Hematopoietic multipotent progenitor cell (in vitro differentiated cells): ENCODE measurements at places on chromosomes 6 and 20. TPM values are rescaled to one million over a fixed set of nuclear protein-coding genes. Genes with fewer than 3 reads are reported as not detected.

The ZFP57 gene
- total RNA-seq, result 1.9 TPM

The KATNA1 gene
- 12.9 TPM for total RNA-seq

The CALHM5 gene
- total RNA-seq, result under 0.01 TPM

The TAP2 gene
- total RNA-seq, result 30.7 TPM

DNA sequence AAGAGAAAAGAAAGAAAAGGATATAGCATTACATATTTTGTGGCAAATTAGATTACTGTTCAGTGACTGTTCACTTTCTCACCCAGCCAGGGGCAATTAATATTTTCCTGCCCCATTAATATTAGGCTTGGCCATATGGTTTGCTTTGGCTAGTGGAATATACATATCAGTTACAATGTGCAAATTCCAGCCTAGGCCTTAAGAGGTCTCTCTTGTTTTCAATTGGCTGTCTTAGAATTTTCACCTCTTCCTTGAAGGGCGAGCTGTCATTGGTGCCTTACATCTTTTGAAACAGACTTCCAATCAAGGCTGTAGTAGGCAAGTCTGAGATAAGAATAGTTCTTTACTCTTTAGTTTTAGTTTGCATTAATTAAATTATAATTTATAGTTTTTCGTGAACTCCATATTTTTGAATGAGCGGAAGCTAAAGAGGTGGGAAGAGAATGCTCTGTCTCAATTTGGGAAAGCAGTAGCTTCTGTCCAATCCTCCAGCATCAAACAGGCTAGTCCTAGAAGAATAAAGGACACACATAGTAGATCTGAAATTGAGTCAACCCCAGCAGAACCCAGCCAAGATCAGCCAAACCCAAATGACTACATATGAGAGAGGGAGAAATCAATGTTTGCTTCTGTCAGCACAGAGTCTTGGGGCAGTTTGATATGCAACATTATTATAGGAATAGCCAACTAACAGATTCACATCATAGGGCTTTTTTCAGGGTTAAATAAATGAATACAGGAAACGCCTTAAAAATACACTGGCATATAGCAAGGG, 6.3 kb upstream of the CSNK2A1 start:
- DNase-seq, result no peak

DNA sequence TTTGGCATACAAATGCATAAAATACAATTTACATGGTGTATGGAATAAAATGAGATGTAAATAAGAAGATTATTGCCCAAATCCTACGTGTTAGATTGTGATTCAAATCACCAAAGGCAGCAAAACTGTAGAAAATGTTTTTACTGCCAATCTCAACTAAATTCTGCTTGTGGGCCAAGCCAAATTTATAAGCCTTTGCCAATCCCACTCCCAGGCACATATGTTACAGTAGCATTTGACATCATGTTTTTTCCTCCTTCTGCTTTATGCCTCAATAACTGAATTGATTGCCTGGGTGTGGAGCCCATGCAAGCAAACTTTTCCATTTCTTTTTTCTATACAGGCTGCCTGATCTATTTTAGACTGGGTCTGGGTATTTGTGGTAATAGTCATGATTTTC, 36.3 kb upstream of the LRRC1 start:
- no peak for DNase-seq

DNA sequence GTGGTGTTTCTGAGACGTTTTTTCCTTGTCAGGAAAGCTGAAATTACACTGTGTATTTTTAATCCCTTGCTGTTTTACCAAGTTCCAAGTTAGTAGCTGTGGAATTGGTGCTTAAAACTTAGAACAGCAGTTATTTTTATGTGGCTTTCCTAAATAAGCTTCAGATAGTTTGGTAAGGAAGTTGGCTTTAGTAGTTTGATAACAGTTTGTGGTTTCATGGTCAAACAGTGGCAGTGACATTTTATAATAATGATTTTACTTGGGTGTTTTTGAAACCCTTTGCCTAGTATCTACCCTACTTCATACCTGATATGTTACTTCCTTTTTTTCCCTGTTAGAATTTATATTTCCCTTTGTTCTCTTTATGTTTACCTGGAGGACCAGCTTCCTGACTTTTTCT, 164.9 kb downstream of the JARID2 start:
- no peak for DNase-seq

GRCh38 chr6:107683183-107683582, 140.9 kb downstream of the SCML4 start:
- no peak for DNase-seq

- DNase-seq, result no peak
Observed at GRCh38 chr6:3532296-3532916, 75.6 kb upstream of the SLC22A23 start.

DNA sequence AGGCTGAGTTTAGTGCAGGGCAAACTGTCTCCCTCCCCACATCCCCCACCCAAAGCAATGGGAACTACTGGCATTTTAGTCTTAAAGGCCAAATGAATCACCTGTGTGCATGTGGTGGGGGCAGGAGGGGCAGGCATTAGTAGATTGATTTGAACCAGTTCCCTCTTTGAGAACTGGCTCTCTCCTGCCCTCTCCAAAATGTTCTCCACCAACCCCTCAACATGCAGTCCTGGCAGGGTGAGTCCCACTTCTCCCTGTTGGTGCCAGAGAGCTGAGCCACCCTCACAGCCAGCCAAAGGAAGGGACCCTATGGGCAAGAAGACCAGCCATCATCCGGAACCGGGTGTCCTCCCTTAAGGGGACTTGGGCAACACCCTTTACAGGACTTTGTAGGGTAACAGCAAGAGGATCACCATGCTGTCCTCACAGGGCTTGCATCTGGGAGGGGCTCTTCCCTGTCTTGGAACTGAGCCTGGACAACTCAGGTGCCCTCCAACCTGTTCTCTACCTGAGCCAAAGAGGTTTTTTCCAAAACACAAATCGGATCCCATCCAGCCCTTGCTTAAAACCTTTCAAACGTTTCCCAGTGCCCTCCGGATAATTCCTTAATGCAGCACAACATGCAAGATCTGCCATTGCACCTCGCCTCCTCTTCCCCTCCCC, 80.6 kb downstream of the MRPL14 start:
- no peak for DNase-seq

The TBXT gene
- not detected for total RNA-seq

DNA sequence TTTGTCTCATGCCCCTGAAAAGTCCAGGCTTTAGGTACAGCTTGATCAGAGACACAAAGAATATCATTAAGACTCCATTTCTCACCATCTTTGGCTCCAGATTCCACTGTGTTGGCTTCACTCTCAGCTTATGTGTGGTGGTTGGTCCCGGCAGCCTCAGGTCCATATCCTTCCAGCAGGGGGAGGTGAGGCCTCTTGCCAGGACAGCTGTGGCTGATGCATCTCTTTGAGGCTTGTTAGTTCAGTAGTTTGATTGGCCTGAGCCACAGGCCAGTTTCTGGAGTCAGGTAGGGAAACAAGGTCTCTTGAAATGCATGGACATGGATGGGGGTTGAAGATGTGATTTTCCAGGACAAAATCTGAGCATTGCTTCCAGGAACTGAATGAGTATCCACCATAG, 62.4 kb downstream of the JAG1 start:
- no peak for DNase-seq

GRCh38 chr6:133245422-133245903, 4.3 kb downstream of the EYA4 start:
- DNase-seq, result no peak

The ASIP gene
- not detected for total RNA-seq

The ZBTB9 gene
- total RNA-seq, result 6.2 TPM

DNA sequence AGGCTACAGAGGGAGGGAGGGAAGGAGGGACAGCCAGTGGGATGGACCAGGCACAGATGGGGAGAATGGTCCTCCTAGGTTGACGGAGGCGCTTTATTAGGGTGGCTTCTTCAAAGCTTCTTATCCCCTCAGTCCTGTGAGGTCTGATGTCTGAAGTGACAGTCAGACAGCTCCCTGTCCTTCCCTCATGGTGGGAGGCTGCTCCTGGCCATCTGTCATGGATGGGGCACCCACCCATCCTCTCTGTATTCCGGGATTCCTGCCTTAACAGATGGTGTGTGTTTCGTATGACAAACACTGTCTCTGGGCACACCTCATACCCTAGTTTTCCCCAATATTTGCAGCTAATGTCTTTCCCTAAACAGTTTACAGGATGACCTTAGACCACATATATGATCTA, 7.9 kb downstream of the RIN2 start:
- DNase-seq, result no peak

- DNase-seq, result no peak
Observed at GRCh38 chr6:128256095-128256494, 264.3 kb downstream of the PTPRK start.

DNA sequence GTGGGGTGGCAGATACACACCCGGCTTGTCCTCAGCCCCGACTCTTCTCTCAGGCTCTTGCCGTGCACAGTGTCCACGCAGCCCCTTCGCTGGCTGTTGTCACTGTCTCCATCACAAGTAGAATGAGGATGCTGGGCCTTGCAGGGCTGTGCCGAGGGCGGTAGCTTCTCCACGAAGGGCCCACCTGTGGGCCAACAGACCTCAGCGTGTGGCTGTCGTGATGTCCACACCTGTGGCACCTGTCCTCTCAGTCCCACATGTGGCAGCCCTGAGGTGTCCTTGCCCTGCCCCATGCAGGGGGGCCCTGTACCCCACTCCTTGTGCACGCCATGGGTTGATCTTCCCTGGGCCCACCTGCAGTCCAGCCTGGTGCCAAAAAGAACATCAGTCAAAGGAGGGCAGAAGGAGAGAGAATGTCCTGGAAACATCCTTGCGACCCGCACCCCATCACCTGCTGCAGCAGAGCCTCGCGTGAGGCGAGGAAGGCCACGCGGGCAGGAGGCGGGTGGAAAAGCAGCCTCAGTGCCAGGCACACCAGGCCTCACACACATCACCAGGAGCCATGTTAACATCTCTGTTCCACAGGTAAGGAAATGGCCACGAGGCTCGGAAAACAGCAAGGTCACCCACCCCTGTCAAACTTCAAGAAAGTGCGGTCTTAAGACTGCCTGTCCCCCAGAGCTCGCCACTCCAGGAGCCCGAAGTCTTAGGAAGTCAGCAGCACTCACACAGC, 22.3 kb upstream of the AFDN start:
- DNase-seq, result no peak

The TXLNB gene
- total RNA-seq, result 0.81 TPM

GRCh38 chr6:119077391-119077642, 1.1 kb downstream of the FAM184A start:
- DNase-seq, result no peak

- no peak for DNase-seq
Observed at GRCh38 chr6:16514249-16514648, 247.0 kb downstream of the ATXN1 start.

DNA sequence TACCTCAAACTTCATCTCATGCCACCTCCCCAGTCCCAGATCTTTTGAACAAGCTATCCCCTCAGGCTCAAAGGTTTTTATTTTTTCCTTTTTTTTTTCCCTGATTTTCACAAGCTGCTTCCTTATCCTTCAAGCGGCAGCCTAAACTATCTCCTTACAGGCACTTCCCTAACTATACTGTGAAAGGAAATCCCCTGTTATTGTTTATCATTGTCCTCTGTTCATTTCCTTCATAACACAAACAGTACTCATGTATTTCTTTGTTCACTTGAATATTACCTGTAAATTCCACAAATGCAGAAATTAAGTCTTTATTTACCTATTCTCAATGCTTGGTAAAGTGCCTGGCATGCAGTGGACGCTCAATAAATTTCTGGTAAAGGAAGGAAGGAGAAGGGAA, 48.9 kb downstream of the ME1 start:
- DNase-seq, result no peak

DNA sequence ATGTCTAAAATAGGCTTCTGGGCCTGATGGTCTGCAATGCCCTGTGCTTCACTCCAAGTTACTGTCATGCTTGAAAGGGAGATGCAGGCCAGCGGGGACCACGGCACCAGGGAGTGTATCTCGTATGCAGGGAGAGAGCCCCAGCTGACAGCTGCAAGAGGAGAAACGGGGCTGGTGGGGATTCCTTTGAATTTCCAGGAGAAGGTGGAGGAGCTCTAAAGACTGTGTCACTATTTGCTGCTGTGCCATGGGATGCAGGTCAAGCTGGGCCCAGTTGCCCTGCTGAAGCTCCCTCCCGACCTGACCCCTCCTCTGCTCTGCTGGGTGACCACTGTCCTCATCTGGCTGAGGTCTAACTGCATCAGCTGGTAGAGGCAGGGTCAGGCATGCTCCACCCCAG, 989 bp downstream of the CST1 start:
- no peak for DNase-seq

The DACT2 gene
- not detected for total RNA-seq

- no peak for DNase-seq
Observed at GRCh38 chr6:56513631-56514030, 129.1 kb downstream of the DST start.

GRCh38 chr6:65633501-65633900, 73.5 kb downstream of the EYS start:
- no peak for DNase-seq

- DNase-seq, result no peak
Observed at GRCh38 chr6:10343320-10343719, 71.6 kb downstream of the TFAP2A start.

- peak; percentile 74 for DNase-seq
Observed at GRCh38 chr6:135128268-135128914, 52.7 kb upstream of the MYB start.

The PAX1 gene
- total RNA-seq, result under 0.01 TPM

GRCh38 chr20:35621560-35621946, 5.9 kb downstream of the SPAG4 start:
- no peak for DNase-seq

GRCh38 chr6:29834564-29835436, 7.2 kb downstream of the HLA-G start:
- DNase-seq, result peak; percentile 54

The RAD21L1 gene
- total RNA-seq, result not detected

- DNase-seq, result no peak
Observed at GRCh38 chr6:158071121-158072082, 89.7 kb downstream of the SYNJ2 start.
